Activated T-cell treated with anti-CD3 and anti-CD28 coated beads, Interleukin-2, amount 50 U/mL, for 24 hours (primary cell): ENCODE measurements at places on chromosomes 4 and X.

GRCh38 chr4:10160281-10160856, 43.8 kb upstream of the WDR1 start:
- peaks cover 29% of the 10 kb centered on the region for H3K4me1 ChIP-seq
- H3K27ac ChIP-seq = no peak overlapping the region
- H3K27me3 ChIP-seq = no peaks in the 10 kb centered on the region
- no peak overlapping the region for H3K4me3 ChIP-seq
- no peaks in the 10 kb centered on the region for H3K36me3 ChIP-seq
- DNase-seq = no peak

GRCh38 chrX:20399728-20400414, 133.2 kb upstream of the RPS6KA3 start:
- H3K36me3 ChIP-seq = no peaks in the 10 kb centered on the region
- peaks cover 2% of the 10 kb centered on the region for H3K27me3 ChIP-seq
- DNase-seq = no peak
- peak overlapping the region; percentile 42 for H3K27ac ChIP-seq

GRCh38 chr4:7822877-7823276, 116.8 kb downstream of the AFAP1 start:
- H3K4me3 ChIP-seq = no peak overlapping the region
- peaks cover 16% of the 10 kb centered on the region for H3K4me1 ChIP-seq
- peaks cover 33% of the 10 kb centered on the region for H3K36me3 ChIP-seq
- H3K27me3 ChIP-seq = no peaks in the 10 kb centered on the region
- no peak for DNase-seq
- H3K27ac ChIP-seq = no peak overlapping the region

DNA sequence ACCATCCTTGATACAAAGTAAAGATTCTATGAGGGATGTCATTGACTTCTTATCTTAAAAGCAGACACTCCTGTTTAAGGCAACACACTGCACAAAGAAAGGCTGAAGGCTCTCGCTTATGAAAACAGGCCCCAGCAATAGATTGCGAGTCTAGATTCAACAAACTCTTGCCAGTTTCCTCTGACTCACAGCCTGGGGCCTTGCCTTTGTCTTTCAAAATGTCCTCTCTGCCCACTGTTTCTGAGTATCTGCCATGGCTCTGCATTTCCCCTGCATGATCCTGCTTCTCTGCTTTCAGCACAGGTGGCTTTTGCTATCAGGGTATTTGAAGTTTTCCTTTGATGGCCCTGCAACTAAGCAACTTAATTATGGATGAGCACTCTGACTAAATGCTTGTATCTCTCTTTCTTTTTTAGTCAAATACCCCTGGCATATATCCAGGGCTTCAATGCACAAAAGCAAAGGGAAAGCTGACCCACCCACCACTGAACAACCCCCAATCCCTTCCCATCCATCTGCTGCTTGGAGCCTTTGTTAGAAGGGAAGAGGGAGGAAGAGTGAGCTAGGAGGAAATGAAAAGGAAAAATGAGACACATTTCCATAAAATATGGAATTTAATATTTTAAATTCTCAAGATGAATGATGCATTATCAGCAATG, 32.2 kb downstream of the NDP start:
- no peaks in the 10 kb centered on the region for H3K36me3 ChIP-seq
- DNase-seq = no peak
- H3K27ac ChIP-seq = no peak overlapping the region
- H3K4me3 ChIP-seq = no peak overlapping the region

GRCh38 chr4:77819843-77820648, 878 bp upstream of the CNOT6L start:
- no peaks in the 10 kb centered on the region for H3K27me3 ChIP-seq
- H3K4me3 ChIP-seq = peak overlapping the region; percentile 93
- H3K4me1 ChIP-seq = peaks cover 46% of the 10 kb centered on the region
- H3K27ac ChIP-seq = peak overlapping the region; percentile 99
- peaks cover 30% of the 10 kb centered on the region for H3K36me3 ChIP-seq
- DNase-seq = peak; percentile 96

DNA sequence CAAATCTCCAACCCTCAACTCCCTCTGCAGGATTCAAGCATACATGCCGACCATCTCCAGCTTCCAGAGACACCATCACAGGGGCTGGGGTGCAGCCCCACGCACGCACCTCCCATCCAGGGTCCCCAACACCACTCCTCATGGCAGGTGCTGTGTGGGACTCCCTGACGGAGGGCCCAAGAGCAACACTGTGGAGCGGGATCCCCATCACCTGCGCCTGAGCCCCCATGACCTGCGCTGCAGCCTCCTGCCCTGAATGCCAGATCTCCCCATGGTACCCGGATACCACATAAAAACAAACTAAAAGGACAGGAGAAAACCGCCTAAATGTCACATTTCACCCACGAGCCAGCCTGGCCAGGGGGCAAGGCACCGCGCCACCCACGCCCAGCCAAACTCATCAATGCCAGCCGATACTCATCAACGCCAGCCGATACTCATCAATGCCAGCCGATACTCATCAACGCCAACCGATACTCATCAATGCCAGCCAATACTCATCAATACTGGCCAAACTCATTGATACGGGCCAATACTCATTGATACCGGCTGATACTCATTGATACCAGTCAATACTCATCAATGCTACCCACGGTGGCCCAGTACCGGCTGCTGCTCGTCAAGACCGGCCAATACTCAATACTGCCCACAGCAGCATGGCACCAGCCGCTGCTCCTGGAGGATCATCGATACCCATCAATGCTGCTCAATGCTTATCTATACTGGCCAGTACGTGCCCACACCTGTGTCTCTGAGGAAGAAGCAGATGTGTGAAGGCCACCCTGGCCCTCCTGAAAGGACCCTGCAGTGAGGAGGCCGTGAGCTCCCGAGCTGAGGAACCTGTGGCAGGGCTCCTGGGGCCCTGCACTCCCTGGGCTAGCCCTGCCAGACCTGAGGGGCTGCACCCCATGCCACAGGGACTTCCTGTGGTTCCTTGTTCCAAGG, 6.2 kb downstream of the CTBP1 start:
- DNase-seq = no peak
- H3K27ac ChIP-seq = peak overlapping the region; percentile 79
- no peak overlapping the region for H3K4me3 ChIP-seq
- H3K36me3 ChIP-seq = peaks cover 78% of the 10 kb centered on the region

DNA sequence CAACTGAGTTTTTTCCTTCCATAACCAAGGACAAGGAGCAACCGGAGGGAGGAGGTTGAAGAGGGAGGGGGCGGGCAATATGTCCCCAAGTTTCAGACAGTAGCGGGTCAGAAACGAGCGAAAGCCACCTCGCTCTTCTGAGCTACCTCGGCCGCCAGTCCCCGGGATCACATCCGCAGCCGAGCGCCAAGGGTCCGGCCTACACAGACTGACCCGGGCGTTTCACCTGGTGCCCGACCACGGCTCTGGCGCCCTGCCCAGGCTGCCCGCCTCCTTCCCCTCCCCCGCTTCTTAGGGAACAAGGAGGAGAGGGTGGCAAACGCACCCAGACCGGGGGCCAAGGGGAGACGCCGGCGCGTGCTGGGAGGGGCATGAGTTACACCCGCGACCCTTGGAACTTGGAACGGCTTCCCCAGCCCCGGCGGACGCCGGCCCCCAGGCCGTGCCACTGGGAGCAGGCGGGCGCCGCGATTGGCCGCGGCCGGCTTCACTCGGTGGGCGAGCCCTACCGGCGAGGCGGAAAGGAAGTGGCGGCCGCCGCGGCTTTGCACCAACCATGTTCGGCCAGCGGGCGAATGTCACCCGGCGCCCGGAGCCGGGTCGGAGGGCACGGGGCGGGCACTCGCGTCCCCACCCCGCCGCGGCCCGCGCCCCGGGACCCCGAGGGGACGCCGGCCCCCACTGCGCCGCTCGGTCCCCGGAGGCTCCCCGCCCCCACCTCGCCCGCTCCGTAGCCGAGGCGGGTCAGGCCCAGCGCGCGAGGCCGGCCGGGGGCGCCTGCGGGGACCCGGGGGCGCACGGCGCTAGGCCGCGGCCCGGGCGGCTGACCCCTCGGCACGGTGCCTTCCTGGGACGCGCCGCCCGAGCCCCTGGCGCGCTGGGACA, 1.5 kb downstream of the IRF2 start:
- H3K36me3 ChIP-seq = peaks cover 59% of the 10 kb centered on the region
- H3K4me3 ChIP-seq = peak overlapping the region; percentile 93
- H3K27ac ChIP-seq = peak overlapping the region; percentile 95
- DNase-seq = peak; percentile 79
- peaks cover 60% of the 10 kb centered on the region for H3K4me1 ChIP-seq

DNA sequence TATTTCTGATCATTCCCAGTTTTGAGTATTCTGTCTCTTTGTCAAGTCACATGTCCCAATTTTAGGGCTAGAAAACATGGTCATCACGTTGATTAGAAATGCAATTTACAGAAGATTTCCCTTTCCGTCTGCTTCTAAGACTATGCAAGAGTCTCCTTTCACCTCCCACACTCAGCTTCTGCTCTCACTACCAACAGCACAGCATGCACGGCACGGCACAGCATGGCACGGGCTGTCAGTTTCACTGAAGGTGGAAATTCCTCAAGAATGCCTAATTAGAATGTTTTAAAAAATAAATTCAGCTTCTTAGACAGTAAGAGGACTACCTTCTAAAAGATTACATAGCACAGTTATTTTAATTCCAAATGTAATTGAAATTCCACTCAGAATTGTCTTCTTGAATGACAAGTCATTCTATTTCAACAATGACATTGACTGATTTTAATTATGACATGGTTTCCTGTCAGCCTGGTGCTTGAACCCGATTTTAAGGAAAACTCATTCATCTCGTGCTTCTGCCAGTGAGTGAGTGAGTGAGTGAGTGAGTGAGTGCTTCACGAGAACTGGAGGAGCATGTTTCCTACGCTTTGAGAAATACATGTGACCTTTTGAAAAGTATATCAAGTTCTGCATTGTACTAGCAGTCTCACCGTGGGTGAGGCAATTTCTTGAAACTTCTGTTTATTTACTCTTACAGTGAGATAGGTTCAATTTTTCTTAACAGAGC, 124.8 kb upstream of the SORBS2 start:
- no peak overlapping the region for H3K4me3 ChIP-seq
- H3K27ac ChIP-seq = no peak overlapping the region
- H3K27me3 ChIP-seq = peaks cover 5% of the 10 kb centered on the region
- no peaks in the 10 kb centered on the region for H3K36me3 ChIP-seq
- no peak for DNase-seq
- H3K4me1 ChIP-seq = no peaks in the 10 kb centered on the region

- H3K27ac ChIP-seq = no peak overlapping the region
- no peak for DNase-seq
- no peak overlapping the region for H3K4me3 ChIP-seq
- H3K27me3 ChIP-seq = peaks cover 2% of the 10 kb centered on the region
- H3K4me1 ChIP-seq = no peaks in the 10 kb centered on the region
- H3K36me3 ChIP-seq = no peaks in the 10 kb centered on the region
Observed at GRCh38 chr4:10740891-10741620, 56.5 kb upstream of the CLNK start.

- no peaks in the 10 kb centered on the region for H3K36me3 ChIP-seq
- H3K27me3 ChIP-seq = peaks cover 18% of the 10 kb centered on the region
- no peak for DNase-seq
Observed at GRCh38 chrX:112967903-112968302, 127.3 kb upstream of the AMOT start.

GRCh38 chr4:104693601-104694201, 199.0 kb upstream of the CXXC4 start:
- no peaks in the 10 kb centered on the region for H3K36me3 ChIP-seq
- no peaks in the 10 kb centered on the region for H3K4me1 ChIP-seq
- H3K4me3 ChIP-seq = no peak overlapping the region
- DNase-seq = no peak

GRCh38 chr4:174147863-174148262, 135.6 kb downstream of the FBXO8 start:
- no peak overlapping the region for H3K27ac ChIP-seq
- H3K36me3 ChIP-seq = no peaks in the 10 kb centered on the region
- peaks cover 42% of the 10 kb centered on the region for H3K27me3 ChIP-seq

GRCh38 chrX:39982948-39983347, 114.8 kb downstream of the BCOR start:
- H3K27ac ChIP-seq = no peak overlapping the region
- no peak overlapping the region for H3K4me3 ChIP-seq
- peaks cover 28% of the 10 kb centered on the region for H3K27me3 ChIP-seq
- DNase-seq = no peak

GRCh38 chrX:13250826-13251580, 68.8 kb downstream of the ATXN3L start:
- peaks cover 64% of the 10 kb centered on the region for H3K27me3 ChIP-seq
- no peaks in the 10 kb centered on the region for H3K36me3 ChIP-seq
- DNase-seq = no peak

- no peaks in the 10 kb centered on the region for H3K4me1 ChIP-seq
- no peak for DNase-seq
- no peak overlapping the region for H3K27ac ChIP-seq
- H3K4me3 ChIP-seq = no peak overlapping the region
- no peaks in the 10 kb centered on the region for H3K27me3 ChIP-seq
Observed at GRCh38 chr4:21248331-21248730, 548.1 kb downstream of the PACRGL start.

- no peak for DNase-seq
- H3K36me3 ChIP-seq = no peaks in the 10 kb centered on the region
- H3K27me3 ChIP-seq = no peaks in the 10 kb centered on the region
- no peaks in the 10 kb centered on the region for H3K4me1 ChIP-seq
- no peak overlapping the region for H3K27ac ChIP-seq
Observed at GRCh38 chr4:137685357-137685756, 153.1 kb upstream of the PCDH18 start.

GRCh38 chr4:163857903-163858302, 363.4 kb downstream of the TMA16 start:
- DNase-seq = no peak
- H3K27ac ChIP-seq = no peak overlapping the region
- no peaks in the 10 kb centered on the region for H3K4me1 ChIP-seq
- no peaks in the 10 kb centered on the region for H3K27me3 ChIP-seq
- H3K4me3 ChIP-seq = no peak overlapping the region
- H3K36me3 ChIP-seq = no peaks in the 10 kb centered on the region

GRCh38 chrX:3312109-3312508, 34.3 kb downstream of the MXRA5 start:
- no peaks in the 10 kb centered on the region for H3K4me1 ChIP-seq
- DNase-seq = no peak
- no peak overlapping the region for H3K27ac ChIP-seq
- no peak overlapping the region for H3K4me3 ChIP-seq
- no peaks in the 10 kb centered on the region for H3K36me3 ChIP-seq

DNA sequence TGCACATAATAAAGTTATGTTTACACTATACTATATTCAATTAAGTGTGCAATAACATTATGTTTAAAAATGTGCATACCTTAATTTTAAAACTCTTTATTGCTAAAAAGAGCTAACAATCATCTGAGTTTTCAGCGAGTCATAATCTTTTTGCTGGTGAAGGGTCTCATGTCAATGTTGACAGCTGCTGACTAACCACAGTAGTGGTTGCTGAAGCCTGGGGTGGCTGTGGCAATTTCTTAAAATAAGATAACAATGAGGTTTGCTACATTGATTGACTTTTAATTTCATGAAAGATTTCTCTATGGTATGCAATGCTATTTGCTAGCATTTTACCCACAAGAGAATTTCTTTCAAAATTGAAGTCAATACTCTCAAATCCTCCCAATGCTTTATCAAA, 58.6 kb downstream of the C4orf46 start:
- H3K27me3 ChIP-seq = peaks cover 32% of the 10 kb centered on the region
- H3K27ac ChIP-seq = no peak overlapping the region
- H3K4me3 ChIP-seq = no peak overlapping the region
- H3K4me1 ChIP-seq = peaks cover 3% of the 10 kb centered on the region
- no peaks in the 10 kb centered on the region for H3K36me3 ChIP-seq
